T-helper 22 cell (primary cell): ENCODE measurements at places on chromosomes 1 and 21.
A peak's percentile ranks its signal among the peaks of the same experiment; 100 is the strongest.

- peak; percentile 28 for DNase-seq
These were observed 18.7 kb downstream of the MFSD2A start for GRCh38 chr1:39973503-39974135.

GRCh38 chr1:227929751-227930472 lies 17.8 kb downstream of the WNT9A start:
- no peak for DNase-seq

DNA sequence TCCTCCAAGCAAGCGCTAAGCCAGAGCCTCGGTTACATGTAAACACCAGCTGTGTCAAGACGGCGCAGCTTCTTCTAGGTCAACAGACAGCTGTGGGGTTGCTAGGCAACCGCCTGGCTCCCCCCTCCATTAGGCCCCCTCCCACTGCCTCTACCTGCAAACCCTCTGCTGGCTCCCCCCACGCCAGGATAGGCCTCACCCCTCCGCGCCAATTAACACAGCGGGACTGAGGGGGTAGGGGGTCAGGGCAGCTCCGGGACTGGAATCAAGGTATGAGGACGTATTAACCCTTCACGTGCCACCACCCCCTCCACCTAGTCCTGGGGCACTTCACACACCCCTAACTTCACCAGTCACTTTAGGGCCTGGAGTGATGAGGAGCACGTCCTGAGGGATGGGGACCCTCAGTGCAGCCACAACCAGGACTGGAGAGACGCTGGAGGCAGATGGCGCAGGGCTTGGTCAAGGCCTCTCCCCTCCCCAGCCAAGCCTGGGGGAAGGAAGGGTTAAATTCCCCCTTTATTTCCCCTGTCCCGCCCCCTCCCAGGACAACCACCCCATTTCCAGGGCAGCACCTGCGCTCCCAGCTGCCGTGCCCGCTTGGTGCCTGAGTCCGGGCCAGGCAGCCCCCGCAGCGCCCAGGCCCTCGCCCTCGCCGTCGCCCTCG lies 37.4 kb upstream of the WASF2 start:
- DNase-seq: peak; percentile 45

DNA sequence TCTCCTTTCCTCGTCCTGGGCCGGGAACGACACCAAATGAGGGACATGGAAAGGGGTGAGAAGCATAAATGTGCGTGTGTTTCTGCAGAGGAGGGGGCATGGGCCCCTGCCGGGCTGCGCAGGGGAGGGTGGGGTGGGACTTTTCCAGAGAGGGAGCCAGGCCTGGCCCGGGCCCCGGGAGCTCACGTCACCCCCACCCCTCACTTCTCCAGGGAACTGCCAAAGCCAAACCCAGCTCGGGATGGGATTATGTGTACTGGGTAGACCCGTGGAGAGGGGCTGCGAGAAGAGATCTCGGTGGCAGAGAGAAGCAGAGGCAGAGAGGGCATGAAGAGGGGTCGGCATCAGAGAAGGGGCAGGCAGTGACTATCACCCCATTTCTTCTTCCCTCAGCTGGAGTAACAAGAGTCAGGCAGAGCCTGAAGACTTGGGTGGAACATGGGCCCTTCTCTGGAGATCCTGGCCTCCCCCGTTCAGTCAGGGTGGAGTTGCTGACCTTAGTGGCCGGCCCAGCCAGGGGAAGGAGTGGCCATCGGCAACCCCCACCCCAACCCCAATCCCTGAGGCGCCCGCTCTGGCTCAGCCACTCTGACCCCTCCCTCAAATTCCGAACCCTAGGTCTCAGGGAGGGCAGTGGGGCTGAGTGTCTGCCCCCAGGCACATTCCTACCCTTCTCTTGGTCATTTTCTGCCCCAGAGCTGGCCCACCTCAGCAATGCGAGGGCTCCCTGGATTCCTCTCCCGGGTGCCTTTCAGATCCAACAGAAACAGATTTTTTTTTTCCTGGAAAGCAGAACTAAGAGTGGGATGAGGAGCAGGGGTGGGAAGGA lies 1.2 kb downstream of the ADAMTSL4 start:
- no peak for DNase-seq

GRCh38 chr1:56171670-56172069 lies 407.7 kb downstream of the PLPP3 start:
- no peak for DNase-seq

- DNase-seq: no peak
These were observed 46.2 kb upstream of the COX20 start for GRCh38 chr1:244789276-244789580.

GRCh38 chr1:114359791-114360190 lies 151.2 kb downstream of the TRIM33 start:
- DNase-seq: no peak

DNA sequence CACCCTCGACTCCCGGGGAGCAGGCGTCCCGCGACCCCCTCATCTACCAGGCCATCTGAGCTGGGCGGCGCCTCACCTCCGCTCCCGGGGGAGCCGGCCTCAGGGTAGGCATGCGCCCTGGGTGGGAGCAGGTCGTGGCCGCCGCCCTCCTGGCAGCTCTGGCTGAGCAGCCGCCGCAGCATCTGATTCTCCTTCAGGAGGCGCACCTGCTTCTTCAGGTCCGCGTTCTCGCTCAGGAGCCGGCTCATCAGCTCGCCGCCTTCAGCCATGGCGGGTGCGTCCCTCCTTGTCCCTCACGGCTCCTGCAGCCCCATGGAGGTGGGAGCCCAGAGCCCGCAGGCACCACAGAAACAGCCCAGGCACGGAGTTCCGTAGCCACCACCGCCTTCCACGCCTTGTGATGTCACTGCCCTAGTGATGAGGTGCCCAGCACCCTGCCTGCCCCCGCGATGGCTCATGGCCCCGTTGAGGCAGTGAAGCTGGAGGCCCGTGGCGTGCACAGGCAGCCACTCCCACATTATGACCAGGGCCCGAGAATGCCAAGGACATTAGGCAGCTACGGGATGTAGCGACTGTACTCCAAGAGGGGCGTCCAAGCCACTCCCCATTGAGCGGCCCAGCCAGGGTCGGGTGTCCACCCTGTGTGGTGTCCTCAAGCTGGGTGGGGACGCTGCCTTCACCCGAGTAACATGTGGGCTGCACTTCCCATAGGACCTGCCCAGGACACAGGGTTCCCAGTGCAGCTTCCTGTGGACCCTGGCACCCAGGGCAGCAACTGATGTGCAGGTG lies 1.5 kb downstream of the SPATC1L start:
- DNase-seq: no peak

- no peak for DNase-seq
These were observed 511.6 kb downstream of the SMYD3 start for GRCh38 chr1:245995474-245995873.
